ENCODE measurements at places on chromosomes 3 and 15.
A peak's percentile ranks its signal among the peaks of the same experiment; 100 is the strongest.

DNA sequence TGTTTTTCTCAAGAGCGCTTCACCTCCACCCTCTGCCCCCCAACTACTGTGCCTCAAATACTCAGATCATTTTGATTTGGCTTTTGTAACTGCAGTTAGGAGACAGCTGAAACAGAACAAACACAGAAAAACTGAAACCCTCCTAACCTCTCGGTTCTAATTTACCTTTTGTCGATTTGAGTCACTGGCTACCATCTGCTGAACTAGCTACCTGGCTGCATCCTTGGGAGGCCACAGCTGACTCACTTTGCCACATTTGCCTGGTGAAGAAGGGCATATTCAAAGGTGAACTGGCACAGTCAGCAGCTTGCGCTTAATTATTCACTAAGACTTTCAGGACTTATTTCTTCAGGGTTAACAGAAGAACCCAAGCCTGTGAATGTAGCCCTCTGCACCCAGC, 117.7 kb downstream of the FOXB1 start:
- no peak for DNase-seq

DNA sequence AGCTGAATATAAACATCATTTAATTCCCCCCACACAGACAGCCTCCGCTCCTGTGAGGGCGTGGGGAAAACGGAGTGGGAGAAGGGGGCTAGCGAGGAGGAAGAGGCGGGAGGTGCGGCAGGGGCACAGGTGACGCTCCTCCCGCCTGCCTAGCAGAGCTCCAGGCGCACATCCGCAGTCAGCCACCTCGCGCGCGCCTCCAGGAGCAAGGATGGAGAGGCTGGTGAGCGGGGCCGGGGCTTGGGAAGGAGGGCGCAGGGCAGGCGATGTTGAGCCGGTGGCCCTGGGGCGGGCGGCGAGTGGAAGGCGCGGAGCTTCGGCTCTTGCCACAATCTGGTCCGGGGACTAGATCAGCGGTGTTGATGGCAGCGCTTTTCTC, at the start of gene CD200:
Gene CD200, plus strand, starts transcription at position 155 of the 379 bp plus-strand sequence. Its CDS starts 57 bp downstream, at position 212.
- no peak for DNase-seq

GRCh38 chr3:46713050-46713897, 4.4 kb downstream of the PRSS50 start:
- DNase-seq: no peak

DNA sequence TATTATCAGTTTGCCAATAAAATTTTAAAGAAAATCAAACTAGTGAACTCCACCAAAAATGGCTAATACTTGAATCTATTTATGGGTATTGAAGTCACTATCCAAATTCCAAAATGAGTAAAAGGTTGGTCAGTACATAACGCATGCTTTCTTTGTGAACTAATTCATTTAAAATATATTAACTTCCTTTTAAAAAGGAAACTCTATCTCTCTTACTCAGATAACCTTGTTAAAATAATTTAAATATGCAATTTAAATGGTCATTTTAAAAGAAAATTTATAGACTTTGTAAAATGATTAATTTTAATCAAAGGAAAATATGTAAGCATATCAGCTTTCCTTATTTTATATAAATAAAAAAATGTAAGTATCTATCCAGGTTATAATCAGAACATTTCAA, 419.4 kb upstream of the ZNF385D start:
- no peak for DNase-seq

DNA sequence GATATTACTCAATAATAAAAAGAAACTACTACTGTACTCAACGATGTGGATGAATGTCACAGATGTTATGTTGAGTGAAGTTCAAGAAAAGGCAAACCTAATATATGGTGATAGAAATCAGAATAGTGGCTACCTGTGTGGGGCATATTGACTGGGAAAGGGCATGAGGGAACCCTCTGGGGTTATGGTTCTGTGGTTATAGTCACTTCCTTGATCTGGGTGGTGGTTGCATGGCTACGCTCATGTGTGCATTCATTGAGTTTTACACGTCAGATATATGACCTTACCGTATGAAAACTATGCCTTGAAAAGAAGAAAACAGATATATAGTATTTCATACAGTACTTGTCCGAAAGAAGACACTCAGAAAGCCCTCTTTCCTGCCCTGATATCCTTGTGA, 331.0 kb upstream of the LRRFIP2 start:
- DNase-seq: no peak

DNA sequence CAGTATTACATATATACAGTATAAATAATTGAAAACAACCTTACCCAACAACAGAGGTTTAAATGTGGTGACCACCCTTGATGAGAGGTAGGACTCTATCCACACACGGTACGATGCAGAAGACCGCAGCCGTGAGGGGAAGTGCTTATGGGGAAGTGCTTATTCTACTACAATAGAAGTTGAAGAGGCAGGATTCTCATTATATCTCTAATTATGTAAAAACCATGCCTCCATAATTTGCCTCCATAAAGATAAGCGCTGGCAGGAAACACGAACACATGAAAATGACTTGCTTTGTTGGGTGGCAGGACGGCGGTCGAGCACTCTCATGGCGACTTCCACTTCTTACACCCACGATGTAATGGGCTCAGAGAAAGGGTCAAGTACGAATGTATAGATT, 7.2 kb upstream of the MUC13 start:
- no peak for DNase-seq

DNA sequence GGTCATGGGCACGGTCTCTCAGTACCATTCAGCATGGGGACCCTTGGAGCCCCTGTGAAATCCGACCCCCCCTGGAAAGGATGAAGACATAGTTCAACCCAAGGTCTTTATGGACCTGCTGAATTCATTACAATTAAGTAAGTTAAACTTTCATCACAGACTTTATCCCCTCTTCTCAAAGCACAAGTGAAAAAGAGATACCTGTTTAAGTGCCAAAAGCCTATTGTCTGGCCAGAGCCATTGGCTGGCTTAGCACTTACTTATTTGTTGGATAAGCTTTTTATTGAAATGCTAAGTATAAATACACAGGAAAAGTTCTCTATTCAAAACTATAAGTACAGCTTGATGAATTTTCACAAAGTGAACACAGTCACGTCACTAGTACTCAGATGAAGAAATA, 128.4 kb upstream of the NR2E3 start:
- DNase-seq: no peak

DNA sequence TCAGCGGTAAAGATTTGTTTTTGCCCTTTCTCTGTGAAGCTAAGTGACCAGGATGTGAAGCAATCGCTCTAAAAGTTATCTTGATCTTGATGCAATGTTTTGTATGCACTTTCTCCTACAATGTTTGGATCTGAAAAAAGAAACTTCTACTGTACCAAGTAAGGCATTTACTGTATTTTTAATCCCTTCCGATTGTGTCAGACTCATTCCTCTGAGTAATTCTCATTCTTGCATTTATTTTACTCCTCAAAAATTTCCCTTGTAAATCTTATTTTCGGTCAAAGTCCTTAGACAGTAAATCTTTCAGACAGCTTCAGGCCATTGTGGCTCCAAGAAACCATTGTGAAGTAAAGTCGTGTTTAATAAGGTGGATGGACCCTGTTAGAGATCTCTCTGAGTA, 141.9 kb downstream of the TP63 start:
- no peak for DNase-seq

GRCh38 chr3:175384569-175384968, 525.4 kb downstream of the NAALADL2 start:
- no peak for DNase-seq

- DNase-seq: no peak
These were observed 67.9 kb downstream of the IQCH start for GRCh38 chr15:67322481-67322880.

- DNase-seq: no peak
These were observed 194.5 kb upstream of the HES1 start for GRCh38 chr3:193941486-193941885.

DNA sequence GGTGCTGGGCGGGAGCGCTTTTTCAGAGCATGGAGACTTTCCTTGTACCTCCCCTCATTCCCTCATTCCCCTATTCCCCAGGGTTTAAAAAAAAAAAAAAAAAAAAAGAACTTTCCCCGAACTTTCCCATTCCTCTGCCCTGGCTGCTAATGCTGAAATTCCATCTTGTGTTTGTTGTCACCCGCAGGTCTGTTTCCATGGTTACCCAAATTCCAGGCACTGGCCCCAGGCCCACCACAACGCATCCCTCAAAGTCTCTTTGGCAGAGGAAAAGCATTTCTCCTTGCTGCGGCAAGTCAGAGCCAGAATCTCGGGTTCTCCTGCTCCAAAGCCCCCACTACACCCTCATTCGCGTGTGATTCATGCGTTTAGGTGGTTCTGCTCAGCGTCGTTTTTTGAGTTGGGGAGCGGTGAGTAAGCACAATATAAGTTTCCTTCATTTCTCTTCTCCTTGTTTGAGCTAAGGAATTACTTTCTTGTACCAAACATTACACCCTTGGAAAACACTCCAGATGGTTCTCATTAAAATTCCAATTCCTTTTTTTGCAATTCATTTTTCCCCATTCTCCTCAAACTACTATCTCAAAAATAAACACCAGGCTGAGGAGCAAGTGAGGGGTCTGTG, 21.6 kb downstream of the ANAPC13 start:
- DNase-seq: no peak

- DNase-seq: no peak
These were observed 559 bp downstream of the PKM start for GRCh38 chr15:72230197-72231065.

GRCh38 chr3:1583044-1583443, 490.2 kb downstream of the CNTN6 start:
- DNase-seq: no peak

DNA sequence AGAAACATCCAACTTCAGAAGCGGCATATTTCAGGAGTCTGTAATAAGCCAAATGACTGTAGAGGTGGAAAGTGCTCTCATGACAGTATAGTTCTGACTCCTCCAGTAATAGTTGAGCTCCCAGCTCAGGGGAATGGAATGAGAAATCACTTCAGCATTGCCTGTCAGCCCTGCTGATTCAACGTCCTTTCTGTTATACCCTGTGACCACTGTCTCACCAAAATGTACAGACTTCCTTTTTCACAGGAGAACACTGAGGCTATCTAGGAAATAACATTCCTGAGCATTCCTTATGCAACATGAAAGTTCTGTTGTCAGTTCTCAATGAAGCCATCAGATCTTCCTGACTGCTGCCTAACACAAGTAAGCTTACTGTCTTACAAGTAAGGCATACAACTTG, 284.5 kb upstream of the MME start:
- DNase-seq: peak; percentile 42

DNA sequence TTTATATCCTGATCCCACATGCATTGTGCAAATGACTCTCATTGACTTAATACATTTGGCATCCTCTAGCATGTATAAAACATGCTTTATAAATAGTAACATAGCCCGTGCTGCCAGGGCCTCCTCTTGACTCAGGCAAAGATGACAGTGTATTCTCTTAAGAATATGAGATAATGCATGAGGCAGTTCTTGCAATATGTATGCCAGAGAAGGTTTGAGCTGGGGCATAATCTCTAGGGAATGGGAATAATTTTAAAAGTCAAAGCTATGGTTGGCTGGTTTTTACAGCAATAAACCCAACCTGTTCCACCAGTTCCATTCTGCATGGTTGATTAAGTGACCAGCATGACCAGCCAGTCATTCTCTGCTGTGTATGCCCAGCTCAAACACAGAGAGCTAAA, 179.0 kb upstream of the PFN2 start:
- no peak for DNase-seq

All from COLO829 (cell line).